ENCODE measurements at places on chromosomes 2 and 18.

DNA sequence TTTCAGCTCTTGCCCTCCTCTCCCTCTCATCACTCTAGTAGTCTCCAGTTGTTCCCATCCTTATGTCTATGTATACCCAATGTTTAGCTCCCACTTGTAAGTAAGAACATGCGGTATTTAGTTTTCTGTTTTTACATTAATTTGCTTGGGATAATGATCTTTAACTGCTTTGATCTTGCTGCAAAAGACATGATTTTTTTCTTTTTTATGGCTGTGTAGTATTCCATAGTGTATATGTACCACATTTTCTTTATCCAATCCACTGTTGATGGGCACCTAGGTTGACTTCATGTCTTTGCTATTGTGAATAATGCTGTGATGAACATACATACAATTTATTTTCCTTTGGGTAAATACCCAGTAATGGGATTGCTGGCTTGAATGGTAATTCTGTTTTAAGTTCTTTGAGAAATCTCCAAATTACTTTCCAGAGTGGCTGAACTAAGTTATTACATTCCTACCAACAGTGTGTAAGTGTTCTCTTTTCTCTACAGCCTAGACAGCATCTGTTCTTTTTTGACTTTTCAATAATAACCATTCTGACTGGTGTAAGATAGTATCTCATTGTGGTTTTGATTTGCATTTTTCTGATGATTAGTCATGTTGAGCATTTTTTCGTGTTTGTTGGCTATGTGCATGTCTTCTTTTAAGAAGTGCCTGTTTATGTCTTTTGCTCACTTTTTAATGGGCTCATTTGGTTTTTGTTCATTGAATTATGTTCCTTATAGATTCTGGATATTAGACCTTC is 179.6 kb upstream of the SLC39A10 start:
- DNase-seq = no peak

GRCh38 chr2:120436885-120437603 is 91.1 kb downstream of the INHBB start:
- DNase-seq = no peak

GRCh38 chr2:108916122-108916795 is 72.8 kb downstream of the EDAR start:
- no peak for DNase-seq

DNA sequence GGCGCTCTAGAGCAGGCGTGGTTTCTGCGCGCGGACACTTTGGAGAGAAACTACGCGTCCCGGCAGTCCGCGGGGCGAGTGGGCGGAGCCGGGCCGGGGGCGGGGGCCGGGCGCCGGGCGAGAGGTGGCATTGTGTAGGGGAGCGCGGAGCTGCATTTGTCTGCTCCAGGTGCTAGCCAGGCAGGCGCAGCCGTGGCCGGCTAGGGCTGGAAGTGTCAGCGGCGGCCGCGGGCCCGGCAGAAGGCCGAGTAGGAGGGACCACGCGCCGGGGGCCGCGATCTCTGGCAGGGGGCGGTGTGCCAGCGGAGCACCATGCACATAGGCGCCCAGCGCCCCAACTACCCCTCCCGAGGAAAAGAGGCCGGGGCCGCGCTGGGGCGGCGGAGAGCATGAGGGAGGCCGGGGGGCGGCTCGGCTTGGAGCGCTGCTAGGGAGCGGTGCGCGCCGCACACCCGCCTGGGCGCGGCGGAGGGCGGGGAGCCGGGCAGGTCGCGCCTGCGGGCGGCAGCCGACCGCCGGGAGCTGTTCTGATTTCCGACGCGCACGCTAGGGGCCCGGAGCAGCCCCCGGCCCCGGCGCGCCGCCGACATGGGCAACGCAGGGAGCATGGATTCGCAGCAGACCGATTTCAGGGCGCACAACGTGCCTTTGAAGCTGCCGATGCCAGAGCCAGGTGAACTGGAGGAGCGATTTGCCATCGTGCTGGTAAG is at the start of gene FMNL2:
FMNL2 (plus strand) TSS at position 159 of the 710 bp plus-strand sequence.
- peak; percentile 92 for DNase-seq

DNA sequence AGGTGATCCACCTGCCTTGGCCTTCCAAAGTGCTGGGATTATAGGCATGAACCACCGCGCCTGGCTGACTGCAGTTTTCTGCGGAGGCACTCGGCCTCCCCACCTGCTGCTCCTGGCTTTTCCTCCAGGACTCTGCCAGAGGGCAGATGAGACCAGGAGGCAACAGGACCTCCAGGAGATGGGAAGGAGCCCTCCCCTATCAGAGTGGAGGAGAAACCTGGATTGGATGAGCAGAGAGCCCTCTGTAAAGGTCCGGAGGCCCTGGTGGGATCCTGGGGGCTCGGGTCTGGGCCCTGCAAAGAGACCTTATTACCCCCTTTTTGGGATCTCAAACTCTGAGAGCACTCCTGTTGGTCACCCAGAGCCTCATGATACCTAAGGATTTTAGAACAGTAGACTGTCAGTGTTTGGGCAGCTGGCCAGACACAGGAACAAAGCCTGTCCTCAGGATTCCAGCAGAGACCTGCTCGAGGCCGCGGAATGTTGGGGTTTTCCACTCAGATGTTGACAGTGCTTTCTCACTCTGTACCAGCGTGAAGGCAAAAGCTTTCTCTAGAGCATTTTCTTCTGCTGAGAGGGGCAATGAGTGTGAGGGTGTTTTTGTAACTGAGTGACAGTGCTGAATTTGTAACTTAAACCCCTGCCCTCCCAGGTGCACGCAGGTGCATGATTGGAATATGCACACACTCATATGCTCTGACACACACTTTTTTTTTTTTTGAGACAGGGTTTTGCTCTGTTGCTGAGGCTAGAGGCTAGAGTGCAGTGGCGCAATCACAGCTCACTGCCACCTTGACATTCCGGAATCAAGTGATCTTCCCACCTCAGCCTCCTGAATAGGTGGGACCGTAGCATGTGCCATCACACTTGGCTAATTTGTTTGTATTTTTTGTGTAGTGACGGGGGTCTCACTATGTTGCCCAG is 48.4 kb downstream of the NPPC start:
- peak; percentile 42 for DNase-seq

DNA sequence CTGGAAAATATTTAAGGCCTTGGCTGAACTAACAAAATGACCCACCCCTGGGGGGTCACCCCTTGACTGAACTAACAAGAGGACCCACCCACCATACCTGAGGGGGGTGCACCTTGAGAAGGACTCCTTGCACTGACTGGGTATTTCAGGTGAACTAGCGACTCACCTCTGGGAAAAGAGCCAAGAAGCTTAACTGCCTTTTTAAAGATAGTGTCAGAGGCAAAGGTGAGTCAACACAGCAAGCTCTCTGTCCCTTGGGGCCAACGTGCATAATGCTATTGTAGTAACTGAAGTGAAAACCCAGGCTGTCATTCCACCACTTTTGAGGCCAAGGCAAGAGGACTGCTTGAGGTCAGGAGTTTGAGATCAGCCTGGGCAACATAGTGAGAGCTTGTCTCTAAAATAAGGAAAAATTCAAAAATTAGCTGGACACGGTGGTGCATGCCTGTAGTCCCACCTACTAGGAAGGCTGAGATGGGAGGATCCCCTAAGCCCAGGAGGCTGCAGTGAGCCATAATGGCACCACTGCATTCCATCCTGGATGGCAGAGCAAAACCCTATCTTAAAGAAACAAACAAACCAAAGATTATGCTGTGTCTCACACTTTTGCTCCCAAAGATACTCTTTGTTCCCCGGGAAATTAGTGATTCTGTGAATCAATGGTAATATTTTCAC is 36.4 kb upstream of the ZCCHC2 start:
- DNase-seq = peak; percentile 43

GRCh38 chr2:84785950-84786349 is 94.9 kb downstream of the TRABD2A start:
- DNase-seq = no peak

- no peak for DNase-seq
Observed at GRCh38 chr18:31261792-31262582, 56.0 kb upstream of the DSG1 start.

DNA sequence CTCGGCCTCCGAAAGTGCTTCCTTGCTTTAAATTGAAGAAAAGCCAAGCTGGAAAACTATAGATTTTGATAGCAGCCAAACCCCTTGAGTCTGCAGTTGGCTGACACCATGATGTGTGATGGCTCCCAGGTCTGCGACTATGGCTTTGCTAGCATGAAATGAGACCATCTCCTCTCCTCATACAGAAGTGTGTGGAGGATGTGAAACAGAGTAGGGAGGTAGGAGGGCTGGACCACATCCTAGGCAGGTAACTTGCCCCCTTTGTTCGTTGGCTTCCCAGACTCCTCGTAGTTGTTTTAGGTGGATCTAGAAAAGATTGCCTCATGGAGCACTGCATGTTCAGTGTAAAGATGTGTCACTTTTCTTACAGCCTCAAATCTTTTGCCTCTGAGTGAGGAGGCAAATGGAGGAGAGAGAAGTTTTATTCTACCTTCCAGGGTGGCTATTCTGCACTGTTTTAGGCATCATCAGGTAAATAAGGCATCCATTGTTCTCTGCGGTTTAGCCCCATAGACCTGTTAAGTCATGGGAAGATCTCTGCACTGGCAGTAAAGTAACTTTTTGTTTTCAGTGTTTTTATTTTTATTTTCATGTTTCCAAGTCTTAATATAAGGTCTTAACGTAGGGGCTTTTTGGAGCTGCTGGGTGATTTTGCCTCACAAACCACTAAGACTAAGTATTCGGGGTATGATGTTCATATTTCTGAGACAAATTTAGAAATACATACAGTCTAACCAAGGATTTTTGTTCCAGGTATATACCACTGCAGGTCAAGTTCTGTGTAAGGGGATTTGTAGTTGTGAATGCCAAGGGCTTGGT is 40.1 kb downstream of the MGAT5 start:
- DNase-seq = no peak

- DNase-seq = no peak
Observed at GRCh38 chr18:76456823-76457222, 38.2 kb downstream of the ZNF516 start.

DNA sequence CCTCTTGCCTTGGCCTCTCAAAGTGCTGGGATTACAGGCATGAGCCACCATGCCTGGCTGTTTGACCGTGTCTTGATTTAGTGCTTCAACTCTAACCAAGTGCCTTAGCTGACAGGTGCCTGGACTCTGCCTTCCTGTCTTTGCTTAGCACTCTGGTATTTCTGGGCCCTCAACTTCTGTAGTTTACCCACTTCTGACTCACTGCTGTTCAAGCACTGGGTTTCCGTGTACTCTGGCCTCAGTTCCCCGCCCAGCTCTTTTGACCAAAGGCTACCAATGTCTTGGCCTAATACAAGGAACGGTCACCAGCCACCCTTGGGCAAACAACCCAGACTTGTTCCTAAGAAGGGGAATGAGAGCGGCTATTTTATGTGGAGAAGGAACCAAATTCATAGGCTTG is 35.7 kb upstream of the CABLES1 start:
- peak; percentile 65 for DNase-seq

DNA sequence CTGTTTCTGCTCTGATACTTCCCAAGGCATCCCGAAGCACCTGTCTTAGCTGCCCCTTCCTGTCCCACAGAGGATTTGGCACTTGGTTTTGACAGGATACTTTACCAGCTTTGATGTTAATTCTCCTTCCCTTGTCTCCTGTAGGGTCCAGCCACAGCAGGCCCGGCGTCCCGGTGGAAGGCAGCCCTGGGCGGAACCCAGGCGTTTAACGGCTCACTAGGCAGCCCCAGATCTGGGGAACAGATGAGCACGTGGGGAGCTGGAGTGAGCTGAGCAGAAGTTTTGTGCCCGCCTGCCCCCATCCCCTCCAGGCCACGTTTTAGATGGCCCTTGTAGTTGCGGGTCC is 11.4 kb downstream of the ANKRD23 start:
- DNase-seq = no peak

Measured in lung (tissue), 17 donors.